ENCODE measurements at places on chromosomes 6 and 20. TPM values are rescaled to one million over a fixed set of nuclear protein-coding genes. Genes with fewer than 3 reads are reported as not detected.

The TUBB1 gene
- total RNA-seq, result not detected

The HLA-DRB1 gene
- total RNA-seq, result 2.7 TPM

The WFDC2 gene
- total RNA-seq, result 1.1 TPM

The PTCHD4 gene
- total RNA-seq, result 1.1 TPM

The CLDN20 gene
- not detected for total RNA-seq

The VGLL2 gene
- total RNA-seq, result not detected

The LTA gene
- total RNA-seq, result 1.1 TPM

DNA sequence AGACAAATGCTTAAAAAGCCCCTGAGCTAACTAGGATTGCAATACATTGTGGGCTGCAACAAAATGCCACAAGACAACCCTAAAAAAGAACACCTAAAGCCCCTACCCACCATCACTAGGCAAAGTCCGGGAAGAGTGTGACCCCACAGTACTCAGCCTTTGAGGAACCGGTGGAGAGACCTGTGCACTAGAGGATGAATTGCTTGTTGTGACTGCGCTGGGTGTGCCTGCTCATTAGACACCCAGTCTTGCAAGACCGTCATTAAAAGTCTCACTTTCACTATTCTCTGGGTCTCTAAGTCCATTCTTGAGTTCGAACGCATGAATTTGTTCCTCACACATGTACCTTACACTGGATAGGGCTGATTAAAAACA lies 88.7 kb downstream of the JPH2 start:
- DNase-seq, result no peak
- H3K27me3 ChIP-seq, result no peaks in the 10 kb centered on the region
- no peaks in the 10 kb centered on the region for H3K36me3 ChIP-seq
- H3K4me1 ChIP-seq, result peaks cover 7% of the 10 kb centered on the region

GRCh38 chr6:32799168-32799567 lies 17.6 kb downstream of the HLA-DOB start:
- peaks cover 54% of the 10 kb centered on the region for H3K27me3 ChIP-seq
- no peak overlapping the region for H3K4me3 ChIP-seq
- no peak for DNase-seq
- H3K4me1 ChIP-seq, result peaks cover 5% of the 10 kb centered on the region

DNA sequence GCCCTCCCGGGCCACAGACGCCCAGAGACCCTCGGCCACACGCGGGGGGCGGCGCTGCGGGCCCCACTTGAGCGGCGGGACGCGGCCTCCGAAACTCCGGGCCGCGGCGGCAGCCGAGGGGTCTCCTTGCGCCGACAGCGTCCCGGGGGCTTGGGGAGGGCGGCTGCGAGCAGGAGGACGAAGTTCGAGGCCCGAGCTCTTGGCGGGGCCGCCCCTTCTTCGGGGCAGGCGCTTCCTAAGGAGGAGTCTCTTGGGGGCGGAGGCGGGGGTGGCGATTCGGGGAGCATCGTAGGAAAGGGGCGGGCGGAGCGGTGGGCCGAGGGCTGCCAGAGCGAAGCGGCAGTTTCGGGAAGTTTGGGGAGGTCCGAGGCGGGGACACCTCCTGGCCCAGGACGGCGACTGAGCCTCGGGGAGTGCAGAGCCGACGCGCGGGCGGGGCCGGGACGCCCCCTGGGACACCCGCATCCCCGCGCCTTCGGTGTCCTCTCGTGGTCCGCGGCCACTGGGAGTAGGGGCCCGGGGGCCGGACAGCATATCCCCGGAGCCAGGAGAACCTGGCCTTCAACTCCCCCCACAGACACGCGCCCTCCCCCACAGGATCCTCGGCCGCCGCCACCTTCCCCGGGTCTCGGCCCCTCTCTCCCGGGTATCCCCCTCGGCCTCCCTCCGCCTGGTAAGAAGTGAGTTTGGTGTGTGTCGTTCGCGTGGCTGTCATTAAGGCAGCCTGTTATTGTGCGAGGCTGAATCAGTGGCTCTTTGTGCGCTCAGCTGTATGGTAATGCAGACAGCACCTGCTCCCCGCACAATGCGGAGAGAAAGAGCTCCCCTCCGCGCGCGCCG lies 613 bp upstream of the DLL1 start:
- H3K4me3 ChIP-seq, result peak overlapping the region; percentile 47
- no peak for DNase-seq
- peaks cover 4% of the 10 kb centered on the region for H3K27me3 ChIP-seq
- H3K27ac ChIP-seq, result peak overlapping the region; percentile 27
- peaks cover 4% of the 10 kb centered on the region for H3K4me1 ChIP-seq

DNA sequence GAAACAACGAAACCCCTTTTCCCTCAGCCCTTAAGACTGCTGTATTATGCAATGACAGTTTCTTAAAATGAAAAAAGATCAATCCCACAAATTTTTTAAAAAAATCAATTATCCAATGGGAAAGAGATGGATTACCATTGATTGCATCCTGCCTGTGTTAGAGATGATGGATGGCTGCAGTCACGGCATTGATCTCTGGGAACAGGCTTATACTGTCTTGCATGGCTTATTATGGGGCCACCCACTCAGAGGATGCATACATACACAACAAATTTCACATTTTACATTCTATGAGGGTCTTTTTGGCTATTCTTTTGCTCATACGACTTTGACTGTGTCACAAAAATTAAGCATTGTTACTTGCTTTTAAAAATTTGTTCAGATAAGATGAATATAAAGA lies 724.3 kb downstream of the HDGFL1 start:
- no peaks in the 10 kb centered on the region for H3K4me1 ChIP-seq
- no peaks in the 10 kb centered on the region for H3K36me3 ChIP-seq
- H3K4me3 ChIP-seq, result no peak overlapping the region
- H3K27ac ChIP-seq, result no peak overlapping the region
- DNase-seq, result no peak
- H3K27me3 ChIP-seq, result no peaks in the 10 kb centered on the region

GRCh38 chr6:149884215-149884614 lies 13.7 kb downstream of the RAET1E start:
- DNase-seq, result no peak
- no peak overlapping the region for H3K4me3 ChIP-seq
- H3K4me1 ChIP-seq, result peaks cover 19% of the 10 kb centered on the region
- H3K27me3 ChIP-seq, result no peaks in the 10 kb centered on the region
- H3K27ac ChIP-seq, result no peak overlapping the region

DNA sequence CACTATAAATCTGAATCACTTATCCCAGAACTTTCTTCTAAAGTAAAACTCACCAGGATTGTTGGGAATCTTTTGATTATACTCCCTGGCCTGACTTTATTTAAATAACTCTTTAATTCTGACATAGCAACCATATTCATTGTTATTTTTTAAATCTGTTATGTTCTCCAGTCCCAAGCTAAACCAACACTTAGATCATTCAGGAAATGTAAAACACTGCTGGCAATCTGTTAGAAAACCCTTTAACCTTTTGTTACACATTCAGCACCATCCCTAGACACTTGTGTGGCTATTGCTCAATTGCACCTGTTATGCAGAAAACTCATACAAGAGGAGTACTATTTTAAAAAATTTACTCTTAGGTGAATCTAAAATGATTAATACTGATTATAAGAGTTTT lies 101.8 kb upstream of the NHSL1 start:
- H3K27me3 ChIP-seq, result no peaks in the 10 kb centered on the region
- H3K4me1 ChIP-seq, result no peaks in the 10 kb centered on the region
- DNase-seq, result no peak
- H3K36me3 ChIP-seq, result no peaks in the 10 kb centered on the region
- H3K4me3 ChIP-seq, result no peak overlapping the region

DNA sequence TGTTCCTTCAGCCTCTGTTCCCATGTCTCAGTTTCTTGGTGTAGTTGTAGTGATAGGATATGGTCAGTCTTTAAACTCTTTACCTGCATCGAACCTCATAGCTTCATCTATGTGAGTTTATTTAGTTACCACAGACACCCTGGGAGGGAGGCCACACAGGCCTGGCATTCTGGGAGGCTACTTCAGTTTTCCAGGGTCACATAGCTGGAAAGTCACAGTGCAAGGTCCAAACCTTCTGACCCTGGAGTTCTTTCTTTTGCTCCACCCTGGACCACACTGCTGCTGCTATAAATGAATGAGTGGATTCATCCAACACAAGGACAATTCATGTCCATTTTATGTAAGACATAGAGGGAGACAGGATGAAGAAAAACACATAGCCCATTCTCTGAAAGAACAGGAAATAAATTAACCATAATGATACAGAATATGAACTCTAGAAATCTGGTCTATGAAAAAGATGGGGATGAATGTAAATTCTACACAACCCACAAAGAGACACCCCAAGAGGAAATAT lies 60.8 kb downstream of the LAMA4 start:
- H3K36me3 ChIP-seq, result no peaks in the 10 kb centered on the region
- H3K4me3 ChIP-seq, result no peak overlapping the region
- no peaks in the 10 kb centered on the region for H3K27me3 ChIP-seq
- no peak for DNase-seq
- no peaks in the 10 kb centered on the region for H3K4me1 ChIP-seq

DNA sequence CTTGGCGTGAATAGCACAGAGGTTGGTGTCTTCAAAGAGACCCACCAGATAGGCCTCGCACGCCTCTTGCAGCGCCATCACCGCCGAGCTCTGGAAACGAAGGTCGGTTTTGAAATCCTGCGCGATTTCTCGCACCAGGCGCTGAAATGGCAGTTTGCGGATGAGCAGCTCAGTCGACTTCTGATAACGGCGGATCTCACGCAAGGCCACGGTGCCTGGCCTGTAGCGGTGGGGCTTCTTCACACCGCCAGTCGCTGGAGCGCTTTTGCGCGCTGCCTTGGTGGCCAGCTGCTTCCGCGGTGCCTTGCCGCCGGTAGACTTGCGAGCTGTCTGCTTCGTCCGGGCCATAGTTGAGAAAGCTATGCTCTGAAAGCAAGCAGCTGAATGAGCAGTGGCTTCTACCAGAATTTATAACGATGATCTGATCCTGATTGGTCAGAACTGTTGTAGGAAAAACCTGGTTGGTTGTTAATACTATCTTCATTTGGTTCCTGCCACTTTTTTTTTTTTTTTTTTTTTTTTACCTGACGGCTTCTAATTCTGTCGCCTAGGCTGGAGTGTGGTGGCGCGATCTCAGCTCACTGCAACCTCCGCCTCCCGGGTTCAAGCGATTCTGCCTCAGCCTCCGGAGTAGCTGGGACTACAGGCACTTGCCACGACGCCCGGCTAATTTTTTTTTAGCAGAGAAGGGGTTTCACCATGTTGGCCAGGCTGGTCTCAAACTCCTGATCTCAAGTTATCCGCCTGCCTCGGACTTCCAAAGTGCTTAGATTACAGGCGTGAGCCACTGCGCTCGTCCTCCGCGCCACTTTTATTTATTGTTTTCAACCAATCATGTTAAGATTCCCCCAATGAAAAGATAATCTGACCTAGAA lies 21.5 kb downstream of the OR2B2 start:
- no peaks in the 10 kb centered on the region for H3K27me3 ChIP-seq
- peak; percentile 97 for DNase-seq
- no peaks in the 10 kb centered on the region for H3K36me3 ChIP-seq

DNA sequence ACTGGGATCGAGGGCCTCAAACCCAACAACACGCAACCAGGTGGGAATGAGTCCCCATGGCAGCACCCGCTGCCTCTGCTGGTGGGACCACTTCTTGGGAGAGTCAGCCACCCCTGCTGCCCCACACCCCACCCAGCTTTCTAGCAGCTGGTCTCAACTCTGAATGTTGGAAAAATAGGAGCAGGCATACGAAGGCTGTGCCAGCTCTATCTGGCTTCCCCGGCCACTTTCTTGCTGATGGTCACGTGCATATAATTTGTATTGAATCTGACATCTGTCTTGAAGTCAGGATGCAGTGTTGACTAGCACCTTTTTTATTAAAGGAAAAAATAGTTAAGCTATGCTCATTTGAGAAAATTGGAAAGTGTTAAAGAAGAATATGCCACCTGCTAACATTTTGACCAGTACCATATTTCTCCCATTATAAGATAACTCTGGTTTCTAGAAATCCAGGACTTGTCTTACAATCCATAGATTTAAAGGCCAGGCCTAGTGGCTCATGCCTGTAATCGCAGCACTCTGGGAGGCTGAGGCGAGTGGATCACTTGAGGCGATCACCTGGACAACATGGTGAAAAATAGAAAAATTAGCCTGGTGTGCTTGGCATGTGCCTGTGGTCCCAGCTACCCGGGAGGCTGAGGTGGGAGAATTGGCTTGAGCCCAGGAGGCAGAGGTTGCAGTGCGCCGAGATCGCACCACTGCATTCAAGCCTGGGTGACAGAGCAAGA lies 26.9 kb upstream of the MAPRE1 start:
- peaks cover 55% of the 10 kb centered on the region for H3K36me3 ChIP-seq
- no peak overlapping the region for H3K27ac ChIP-seq
- H3K4me1 ChIP-seq, result no peaks in the 10 kb centered on the region
- no peak overlapping the region for H3K4me3 ChIP-seq

DNA sequence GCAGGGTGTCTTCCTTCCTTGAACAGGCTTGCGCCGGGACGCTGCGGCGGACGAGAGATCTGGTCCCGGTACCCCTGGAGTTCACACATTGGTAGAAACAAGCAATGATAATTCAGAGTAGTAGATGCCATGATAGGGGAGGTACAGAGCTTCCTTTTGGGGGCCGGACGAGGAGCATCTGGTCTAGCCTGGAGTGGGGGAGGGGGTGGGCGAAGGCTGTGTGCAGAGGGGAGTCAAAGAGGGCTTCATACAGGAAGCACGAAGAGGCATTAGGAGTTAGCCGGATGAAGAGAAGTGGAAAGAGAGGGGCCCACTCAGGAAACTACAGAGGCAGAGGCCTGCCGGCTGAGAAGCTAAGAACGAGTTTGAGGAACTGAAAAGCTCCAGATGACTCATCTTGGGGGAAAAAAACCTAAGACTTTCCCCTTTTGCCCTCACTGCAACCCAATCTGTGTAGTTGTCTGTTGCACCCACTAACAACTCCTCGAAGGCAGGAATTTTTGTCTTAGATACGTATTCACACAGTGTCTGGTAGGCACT lies 611 bp downstream of the CNPY3 start:
- peaks cover 8% of the 10 kb centered on the region for H3K4me1 ChIP-seq
- no peaks in the 10 kb centered on the region for H3K27me3 ChIP-seq
- H3K27ac ChIP-seq, result peak overlapping the region; percentile 88
- peak overlapping the region; percentile 79 for H3K4me3 ChIP-seq

DNA sequence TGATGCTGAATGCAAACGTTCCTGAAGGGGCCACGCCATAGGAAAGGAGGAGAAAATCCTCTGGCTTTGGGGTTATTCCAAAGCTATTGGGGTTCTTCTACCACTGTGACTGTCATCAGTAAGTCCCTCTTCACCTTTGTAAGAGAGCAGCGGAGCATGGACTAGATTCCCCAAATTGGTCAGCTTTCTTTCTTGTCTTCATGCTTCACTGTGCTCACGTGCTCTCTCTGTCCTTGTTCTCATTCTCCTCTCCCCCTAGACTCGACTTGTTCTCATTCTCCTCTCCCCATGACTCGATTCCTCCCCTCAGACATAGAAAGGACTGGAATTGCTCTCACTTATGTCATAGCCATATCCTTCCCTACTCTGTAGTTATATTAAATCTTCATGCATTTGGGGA lies 54.8 kb upstream of the ADGRG6 start:
- no peaks in the 10 kb centered on the region for H3K27me3 ChIP-seq
- H3K36me3 ChIP-seq, result no peaks in the 10 kb centered on the region
- H3K4me1 ChIP-seq, result no peaks in the 10 kb centered on the region
- DNase-seq, result no peak
- H3K4me3 ChIP-seq, result no peak overlapping the region

Measured in HCT116 (cell line).